ENCODE measurements at places on chromosomes 1 and 21.

DNA sequence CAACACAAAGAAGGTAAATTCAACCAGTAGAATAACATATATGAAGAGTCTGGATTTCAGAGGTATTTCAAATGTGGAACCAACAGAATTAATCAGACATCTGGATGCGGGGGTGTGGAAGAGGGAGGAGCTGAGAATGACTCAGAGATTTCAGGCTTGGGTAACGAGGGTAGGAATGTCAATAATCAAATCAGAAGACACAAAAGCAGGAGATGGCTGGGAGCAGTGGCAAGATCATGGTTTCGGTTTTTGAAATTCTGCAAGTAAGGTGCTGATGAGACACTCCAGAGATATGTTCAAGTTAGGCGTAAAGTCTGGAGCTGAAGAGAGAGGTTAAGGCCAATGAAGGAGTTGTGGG is 64.0 kb downstream of the PLPPR5 start:
- peak; percentile 65 for DNase-seq

DNA sequence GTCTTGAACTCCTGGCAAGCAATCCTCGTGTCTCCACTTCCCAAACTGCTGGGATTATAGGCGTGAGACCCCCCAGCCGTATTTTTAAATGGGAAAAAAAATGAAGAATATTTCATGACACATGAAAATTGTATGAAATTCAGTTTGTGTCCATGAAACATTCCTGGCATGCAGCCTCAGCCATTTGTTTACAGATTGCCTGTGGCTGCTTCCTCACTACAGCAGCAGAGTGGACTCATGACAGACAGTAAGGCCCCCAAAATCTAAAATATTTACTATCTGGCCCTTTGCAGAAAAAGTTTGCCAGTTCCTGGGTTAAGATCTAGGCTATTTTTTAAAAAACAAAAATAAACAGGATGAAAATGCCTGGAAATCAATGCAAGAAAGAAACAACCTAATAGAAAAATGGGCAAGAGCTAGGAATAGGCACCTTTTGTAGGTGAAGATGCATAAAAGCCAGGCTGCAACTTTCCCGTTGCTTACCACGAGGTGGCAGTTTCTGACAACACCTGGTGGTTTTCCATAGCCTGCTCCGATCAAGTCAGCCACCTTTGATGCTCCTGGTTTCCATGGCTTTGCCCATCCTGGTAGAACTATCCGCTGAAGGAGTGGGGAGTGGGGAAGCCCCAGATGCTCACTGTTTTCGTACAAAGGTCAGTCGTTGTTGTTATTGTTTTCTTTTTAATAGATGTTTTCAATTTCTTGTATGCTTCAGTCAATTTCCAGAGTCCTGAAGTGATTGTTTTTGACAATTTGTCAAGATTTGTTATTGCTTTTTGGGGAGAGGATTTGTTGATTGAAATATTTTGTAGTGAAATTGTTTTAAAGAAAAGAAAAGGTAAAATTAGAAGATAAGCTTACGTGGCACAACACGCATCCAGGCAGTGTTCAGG is 24.3 kb downstream of the UBE2Q1 start:
- peak; percentile 38 for DNase-seq

DNA sequence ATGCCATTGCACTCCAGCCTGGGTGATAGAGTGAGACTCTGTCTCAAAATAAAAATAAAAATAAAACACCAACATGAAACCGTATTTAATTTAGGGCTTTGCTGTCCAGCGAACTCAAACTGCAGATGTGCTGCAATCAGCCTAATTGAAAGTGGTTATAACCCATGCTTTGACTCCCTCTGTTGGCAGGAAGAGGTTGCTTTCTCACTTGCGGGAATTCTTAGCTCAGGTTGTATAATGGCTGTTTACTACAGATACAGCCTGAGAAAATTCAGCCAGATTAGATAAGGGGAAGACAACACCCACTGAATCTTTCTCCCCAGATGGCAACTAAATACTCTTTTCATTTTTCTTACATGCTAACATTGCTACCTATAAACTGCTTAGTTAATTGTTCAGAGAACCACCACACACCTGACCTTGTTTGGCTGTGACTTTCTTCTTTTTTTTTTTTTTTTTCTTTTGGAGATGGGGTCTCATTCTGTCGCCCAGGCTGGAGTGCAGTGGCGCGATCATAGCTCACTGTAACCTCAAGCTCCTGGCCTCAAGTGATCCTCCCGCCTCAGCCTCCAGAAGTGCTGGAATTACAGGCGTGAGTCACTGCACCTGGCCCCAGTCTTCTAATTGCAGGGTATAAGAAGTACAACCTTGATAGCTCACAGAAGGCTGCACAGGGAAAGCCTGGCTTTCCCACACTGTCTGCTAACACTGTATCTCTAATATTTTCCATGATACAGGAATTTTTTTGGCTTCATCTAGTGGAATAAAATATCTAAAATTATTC is 34.6 kb downstream of the DNTTIP2 start:
- DNase-seq, result peak; percentile 91

DNA sequence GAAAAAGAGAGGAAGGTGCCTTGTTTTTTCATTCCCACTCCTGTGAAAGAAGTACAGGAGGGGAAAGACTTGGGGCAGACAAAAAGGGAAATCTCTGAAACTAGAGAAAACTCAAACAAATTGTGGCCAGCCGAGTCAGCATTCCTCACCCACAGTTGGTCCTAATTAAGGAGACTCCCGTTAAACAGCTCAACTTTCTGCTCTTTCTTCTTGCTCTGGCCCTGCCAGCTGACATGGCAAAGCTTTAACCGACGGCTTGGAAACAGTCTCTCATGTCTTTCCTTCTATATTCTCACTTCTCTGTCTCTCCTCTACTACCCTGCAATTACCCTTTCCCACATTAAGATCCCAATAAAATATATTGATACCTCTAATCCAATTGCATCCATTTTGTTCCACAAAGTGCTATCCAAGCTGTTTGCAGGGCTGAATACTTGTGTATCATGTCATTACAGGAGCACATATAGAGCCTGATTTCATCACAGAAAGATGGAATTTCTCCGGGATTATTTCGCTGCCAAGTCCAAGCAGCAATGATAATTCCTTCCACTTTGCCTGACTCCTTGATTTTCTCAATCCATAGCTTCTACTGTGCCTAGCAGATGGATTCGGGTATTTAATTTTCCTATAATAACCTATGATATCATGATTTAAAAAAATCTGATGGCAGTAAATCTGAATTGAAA is 65.4 kb upstream of the IPO9 start:
- DNase-seq, result peak; percentile 85

DNA sequence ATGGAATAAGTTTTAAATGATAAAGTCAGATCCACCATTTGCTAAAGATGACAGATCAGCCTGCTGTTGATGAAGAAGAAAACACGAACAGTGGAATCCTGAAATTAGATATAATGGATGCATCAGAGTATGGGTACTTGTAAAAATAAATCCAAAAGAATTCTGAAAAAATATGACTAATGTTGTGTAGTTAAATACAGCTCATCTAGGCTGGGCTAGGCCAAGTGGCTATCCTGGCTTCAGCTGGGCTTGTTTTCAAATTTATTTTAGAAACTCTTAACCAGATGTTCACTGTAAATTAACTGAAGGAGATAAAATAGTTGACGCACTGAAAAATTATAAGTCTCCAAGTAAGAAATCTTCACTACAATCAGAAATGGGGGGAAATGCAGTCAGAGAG is 7.4 kb upstream of the RGS2 start:
- DNase-seq, result no peak

DNA sequence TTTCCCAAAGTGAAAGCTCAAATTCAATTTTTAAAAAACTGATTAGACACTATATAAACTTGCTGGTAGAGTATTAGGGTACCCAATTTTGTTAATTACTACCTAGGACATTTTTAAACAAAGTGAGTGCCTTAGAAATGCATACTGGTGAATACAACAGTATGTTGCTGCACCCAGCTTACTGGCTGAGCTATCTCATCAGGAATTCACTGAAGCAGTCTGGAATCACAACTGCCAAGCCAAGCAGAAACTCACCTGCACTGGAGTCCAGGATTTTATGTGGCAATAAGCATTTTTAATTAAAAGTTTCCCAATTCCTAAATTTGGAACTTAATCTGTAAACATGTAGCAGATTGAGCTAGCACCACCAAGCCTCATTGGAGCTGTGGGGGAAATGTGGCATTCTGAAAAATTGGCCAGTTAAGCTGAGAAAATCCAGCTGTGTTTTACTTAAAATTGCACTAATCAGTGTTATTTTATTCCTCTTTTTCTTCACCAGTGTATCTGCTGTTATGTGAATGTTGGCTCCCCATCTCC is 61.8 kb downstream of the CLEC20A start:
- no peak for DNase-seq

GRCh38 chr1:184792450-184792969 is 37.9 kb upstream of the EDEM3 start:
- DNase-seq, result peak; percentile 84

GRCh38 chr1:61282387-61282786 is 200.0 kb downstream of the NFIA start:
- no peak for DNase-seq

DNA sequence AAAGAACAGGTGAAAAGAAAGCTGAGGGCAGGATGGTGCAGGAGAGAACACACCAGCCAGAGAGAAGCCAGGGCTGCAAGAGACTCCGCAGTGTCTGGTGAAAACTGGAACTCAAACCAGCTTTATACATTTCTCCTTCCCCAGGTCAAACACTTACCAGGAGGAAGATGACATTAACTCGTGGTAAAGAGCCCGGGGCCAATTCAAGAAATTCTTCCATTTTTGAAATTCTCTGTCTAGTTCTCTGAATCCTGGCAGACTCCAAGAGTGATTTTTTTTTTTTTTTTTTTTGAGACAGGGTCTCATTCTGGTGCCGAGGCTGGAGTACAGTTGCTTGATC is 25.8 kb upstream of the SIPA1L2 start:
- DNase-seq, result no peak

DNA sequence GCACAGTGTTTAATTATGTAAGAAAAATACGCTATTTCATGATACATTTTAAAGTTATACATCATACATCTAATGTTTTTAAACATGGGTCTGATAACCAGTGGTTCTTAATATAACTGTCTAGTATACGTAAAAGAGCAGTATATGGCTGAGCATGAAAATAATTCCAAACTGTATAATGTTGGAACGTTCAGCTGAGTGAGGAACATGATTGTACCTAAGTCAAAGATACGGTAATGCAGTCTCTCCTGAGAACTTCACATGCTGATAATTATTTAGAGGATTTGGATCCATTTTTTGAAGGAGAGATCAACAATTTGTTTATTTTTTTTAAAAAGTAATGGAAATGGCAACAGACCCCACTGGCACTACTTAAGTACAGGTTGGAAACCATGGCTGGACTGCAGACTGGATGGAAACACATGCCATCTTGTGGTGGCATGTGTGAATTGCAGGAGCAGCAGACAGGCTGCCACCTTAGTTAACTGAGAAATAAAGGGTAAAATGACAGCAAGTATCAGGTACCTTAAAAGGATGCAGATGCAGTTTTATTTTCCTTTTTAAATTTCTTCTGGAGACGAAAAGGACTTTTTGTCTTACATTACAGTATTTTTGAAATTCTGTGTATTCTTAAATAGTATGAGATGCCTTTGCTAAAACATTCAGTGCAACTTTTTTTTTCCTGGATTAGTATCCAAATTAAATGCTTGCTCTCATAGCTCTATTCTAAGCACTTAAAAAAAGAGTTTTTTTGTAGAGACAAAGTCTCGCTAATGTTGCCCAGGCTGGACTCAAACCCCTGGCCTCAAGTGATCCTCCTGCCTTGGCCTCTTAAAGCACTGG is 73.8 kb downstream of the MTR start:
- peak; percentile 65 for DNase-seq

DNA sequence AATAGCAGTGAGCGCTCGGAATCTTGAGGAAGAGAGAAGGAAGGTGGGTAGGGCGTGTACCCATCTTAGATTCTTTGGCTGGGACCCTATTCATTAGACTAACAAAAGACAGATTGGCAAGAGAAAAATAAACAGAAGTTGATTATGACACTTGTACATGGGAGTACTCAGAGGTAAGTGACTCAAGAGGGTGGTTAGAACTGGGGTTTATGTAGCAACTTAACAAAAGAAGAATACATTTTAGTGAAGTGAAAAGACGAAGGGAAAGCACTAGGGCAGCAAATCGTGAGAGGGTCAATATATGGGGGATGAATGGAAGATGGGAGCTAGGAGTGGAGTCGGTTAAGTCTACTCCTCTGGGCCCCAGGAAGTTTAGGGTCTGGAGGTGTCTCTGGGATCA is 25.8 kb upstream of the RCC2 start:
- no peak for DNase-seq

- DNase-seq, result peak; percentile 44
Observed at GRCh38 chr1:211551638-211552460, 27.1 kb downstream of the SLC30A1 start.

DNA sequence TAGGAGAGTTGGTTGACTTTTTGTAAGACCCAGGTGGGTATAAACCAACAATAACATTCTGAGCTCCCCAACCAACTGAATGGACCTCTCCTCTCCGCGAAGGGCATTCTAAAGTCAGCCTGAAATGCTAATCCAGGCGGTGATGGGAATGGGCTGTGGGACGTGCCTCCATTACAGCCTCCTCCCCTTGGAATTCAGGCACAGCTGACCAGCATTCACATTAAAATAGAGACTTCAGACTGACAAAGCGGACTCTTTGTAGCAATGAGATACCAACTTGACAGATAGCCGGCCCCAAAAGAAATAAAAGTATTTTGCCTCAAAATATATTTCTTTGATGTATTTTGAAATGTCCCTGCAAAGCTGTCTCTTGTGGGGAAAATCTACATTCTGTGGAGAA is 101.7 kb downstream of the KIF26B start:
- DNase-seq, result no peak

GRCh38 chr1:116105996-116106395 is 5.2 kb upstream of the MAB21L3 start:
- DNase-seq, result no peak

DNA sequence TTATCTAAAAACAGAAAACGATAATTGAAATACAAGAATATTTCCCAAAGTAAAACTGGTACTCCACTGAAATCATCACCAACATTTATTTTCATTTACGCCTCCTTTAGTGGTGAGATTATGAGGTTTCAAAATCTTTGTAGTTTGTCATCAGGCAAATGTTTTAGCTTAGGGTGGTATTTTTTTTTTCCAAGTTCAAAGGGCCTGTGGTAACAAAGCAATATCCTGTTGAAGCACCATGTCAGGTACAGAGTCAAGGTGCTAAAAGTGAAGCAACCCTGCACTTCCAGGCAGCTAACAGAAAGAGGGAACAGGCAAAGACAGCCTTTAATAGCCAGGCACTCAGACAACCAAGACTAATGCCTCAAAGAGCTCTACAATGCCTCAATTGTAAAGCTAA is 89.2 kb downstream of the JAK1 start:
- no peak for DNase-seq

DNA sequence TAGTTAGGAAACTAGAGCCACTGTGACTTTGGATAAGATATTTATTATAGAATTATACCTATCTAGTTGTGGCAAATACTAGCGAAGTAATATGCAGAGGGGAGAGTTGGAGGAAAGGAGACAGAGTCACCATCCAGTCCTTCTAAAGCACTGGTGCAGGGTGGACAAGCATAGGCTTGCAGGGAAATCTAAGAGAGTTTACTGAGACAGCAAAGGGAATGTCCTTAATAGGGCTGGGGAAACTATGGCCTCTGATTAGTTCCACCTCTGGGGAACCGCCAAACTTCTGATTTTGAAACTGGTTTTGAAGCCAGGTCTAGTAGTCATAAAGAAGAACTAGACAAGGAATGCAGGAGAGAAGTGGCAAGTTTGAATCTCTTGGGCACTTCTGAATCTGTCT is 407.9 kb downstream of the VAV3 start:
- no peak for DNase-seq
